A549 treated with Hydrocortisone at 1 μM for 4 hours (cell line): ENCODE measurements at places on chromosomes 1 and 21. TPM values are rescaled to one million over a fixed set of nuclear protein-coding genes. Genes with fewer than 3 reads are reported as not detected.

Gene CMPK1
- total RNA-seq: 56.1 to 70.3 TPM (median 65.9 TPM) in 5 replicates

Gene FAM110D
- total RNA-seq: 0.06 TPM in 4 of 5 replicates, not detected in the other

Gene TLR5
- 0.11 to 0.18 TPM (median 0.17 TPM) in 5 replicates for total RNA-seq

Gene GNAI3
- total RNA-seq: 4.4 to 6.0 TPM (median 5.2 TPM) in 5 replicates

Gene NHLH1
- total RNA-seq: 0.35 to 0.76 TPM (median 0.42 TPM) in 5 replicates

Gene APCS
- not detected in 5 replicates for total RNA-seq

Gene LCE1F
- total RNA-seq: not detected in 5 replicates

Gene OR6K3
- total RNA-seq: not detected in 5 replicates

Gene RGSL1
- total RNA-seq: not detected in 5 replicates

Gene ZDHHC18
- total RNA-seq: 40.4 to 44.5 TPM (median 41.3 TPM) in 5 replicates

Gene CD1E
- not detected in 5 replicates for total RNA-seq

Gene HIVEP3
- total RNA-seq: 2.6 to 3.3 TPM (median 3.2 TPM) in 5 replicates

Gene FMO2
- not detected in 5 replicates for total RNA-seq

Gene SPATA21
- total RNA-seq: 0.05 to 0.14 TPM (median 0.05 TPM) in 4 of 5 replicates, not detected in the other

Gene BARHL2
- not detected in 5 replicates for total RNA-seq

Gene EPRS1
- 68.8 to 80.4 TPM (median 76.1 TPM) in 5 replicates for total RNA-seq

Gene SPRR2G
- total RNA-seq: not detected in 5 replicates

Gene GLIS1
- 0.08 to 0.12 TPM (median 0.09 TPM) in 4 of 5 replicates, not detected in the other for total RNA-seq

Gene FCRL5
- total RNA-seq: 0.03 TPM in 1 of 5 replicates, not detected in the others
